ENCODE measurements at places on chromosomes 2 and 18. TPM values are rescaled to one million over a fixed set of nuclear protein-coding genes. Genes with fewer than 3 reads are reported as not detected.
A peak's percentile ranks its signal among the peaks of the same experiment; 100 is the strongest.

- H3K4me3 ChIP-seq, result no peak overlapping the region
- H3K4me1 ChIP-seq, result peaks cover 30% of the 10 kb centered on the region
- no peaks in the 10 kb centered on the region for H3K27me3 ChIP-seq
- no peak for DNase-seq
- H3K36me3 ChIP-seq, result peaks cover 2% of the 10 kb centered on the region
Measured at GRCh38 chr2:41706286-41706685, 341.5 kb upstream of the PKDCC start.

DNA sequence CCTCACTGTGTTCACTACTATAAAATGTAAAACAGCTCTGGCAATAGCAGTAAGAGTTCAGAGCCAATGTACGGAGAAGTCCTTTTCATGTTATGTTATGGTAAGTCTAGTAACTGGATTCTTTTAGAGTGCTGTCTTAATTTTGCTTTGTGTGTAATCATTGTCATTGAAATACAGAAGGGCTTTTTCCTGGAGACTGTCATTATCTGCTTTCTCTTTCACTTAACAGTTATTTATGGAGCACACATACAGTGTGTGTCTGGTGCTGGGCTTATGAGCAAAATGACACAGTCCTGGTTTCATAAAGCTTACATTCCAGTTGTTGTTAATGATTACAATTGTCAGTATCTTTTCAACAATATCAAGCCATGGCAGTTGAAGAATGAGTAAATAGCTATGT lies 95.5 kb downstream of the CCDC102B start:
- DNase-seq, result no peak
- H3K4me3 ChIP-seq, result no peak overlapping the region
- H3K4me1 ChIP-seq, result no peaks in the 10 kb centered on the region
- H3K27ac ChIP-seq, result no peak overlapping the region
- no peaks in the 10 kb centered on the region for H3K36me3 ChIP-seq
- no peaks in the 10 kb centered on the region for H3K27me3 ChIP-seq

- DNase-seq, result no peak
- peaks cover 32% of the 10 kb centered on the region for H3K36me3 ChIP-seq
- no peak overlapping the region for H3K27ac ChIP-seq
- H3K27me3 ChIP-seq, result no peaks in the 10 kb centered on the region
Measured at GRCh38 chr18:70028734-70029133, 81.1 kb upstream of the CD226 start.

- no peaks in the 10 kb centered on the region for H3K27me3 ChIP-seq
- H3K27ac ChIP-seq, result peak overlapping the region; percentile 90
- DNase-seq, result no peak
- peaks cover 12% of the 10 kb centered on the region for H3K36me3 ChIP-seq
Measured at GRCh38 chr2:16625201-16625729, 40.4 kb downstream of the CYRIA start.

- H3K27me3 ChIP-seq, result peaks cover 19% of the 10 kb centered on the region
- DNase-seq, result no peak
- H3K36me3 ChIP-seq, result no peaks in the 10 kb centered on the region
Measured at GRCh38 chr18:59861963-59862819, 37.6 kb upstream of the PMAIP1 start.

DNA sequence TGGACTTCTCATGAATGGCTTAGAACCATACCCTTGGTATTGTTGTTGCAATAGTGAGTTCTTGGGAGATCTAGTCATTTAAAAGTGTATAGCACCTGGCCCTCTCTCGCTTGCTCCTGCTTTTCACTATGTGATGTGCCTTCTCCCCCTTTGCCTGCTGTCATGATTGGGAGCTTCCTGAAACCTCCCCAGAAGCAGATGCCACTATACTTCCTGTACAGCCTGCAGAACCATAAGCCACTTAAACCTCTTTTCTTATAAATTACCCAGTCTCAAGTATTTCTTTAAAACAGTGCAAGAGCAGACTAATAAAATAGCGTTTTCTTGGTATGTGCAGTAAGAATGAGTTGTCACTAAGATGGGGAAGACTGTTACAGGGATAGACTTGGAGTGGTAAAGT lies 31.6 kb downstream of the BAZ2B start:
- H3K27me3 ChIP-seq, result no peaks in the 10 kb centered on the region
- H3K27ac ChIP-seq, result no peak overlapping the region
- no peak for DNase-seq
- H3K4me1 ChIP-seq, result peaks cover 4% of the 10 kb centered on the region
- H3K36me3 ChIP-seq, result peaks cover 27% of the 10 kb centered on the region
- no peak overlapping the region for H3K4me3 ChIP-seq

DNA sequence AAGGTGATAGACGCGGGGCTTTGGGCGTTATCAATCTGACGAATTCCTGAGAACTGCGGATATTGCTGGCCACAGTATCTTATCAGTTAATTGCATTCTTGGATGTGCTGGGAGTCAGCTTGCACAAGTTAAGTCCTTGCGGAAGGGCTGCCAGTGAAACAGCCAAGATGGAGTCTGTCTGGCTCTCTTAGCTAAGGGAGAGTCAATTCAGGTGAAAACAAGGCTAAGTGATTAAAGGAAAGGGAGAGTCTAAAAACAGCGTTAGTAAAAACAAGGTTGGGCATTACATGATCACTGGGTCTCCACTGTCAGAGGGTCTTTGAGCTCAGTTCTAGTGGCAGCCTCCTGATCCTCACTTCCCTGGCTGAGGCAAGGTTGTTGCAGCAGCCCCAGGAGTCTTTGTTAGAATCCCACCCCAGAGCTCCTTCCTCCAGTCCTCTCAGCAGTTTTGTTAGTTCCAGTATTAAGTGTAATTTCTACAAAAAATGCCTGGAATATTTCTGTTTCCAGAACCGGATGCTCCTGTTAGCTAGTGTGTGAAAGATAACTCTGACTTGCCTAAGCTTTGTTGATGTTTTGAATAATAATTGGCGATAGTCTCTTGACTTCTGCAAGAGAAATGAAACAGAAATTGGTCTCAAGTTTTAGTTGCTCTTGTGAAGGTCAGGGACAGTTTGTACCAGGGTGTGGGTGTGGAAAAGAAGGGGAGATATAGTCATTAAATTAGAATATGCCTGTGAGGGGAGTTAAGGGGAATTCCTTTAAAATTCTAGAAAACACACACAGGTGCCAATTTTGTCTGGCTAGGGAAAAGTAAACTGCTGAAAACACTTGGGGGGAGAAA lies 10.6 kb downstream of the CFLAR start:
- H3K27ac ChIP-seq, result no peak overlapping the region
- peaks cover 17% of the 10 kb centered on the region for H3K4me1 ChIP-seq
- peaks cover 10% of the 10 kb centered on the region for H3K27me3 ChIP-seq
- H3K36me3 ChIP-seq, result no peaks in the 10 kb centered on the region
- DNase-seq, result no peak
- H3K4me3 ChIP-seq, result no peak overlapping the region

- no peaks in the 10 kb centered on the region for H3K36me3 ChIP-seq
- no peak for DNase-seq
- no peaks in the 10 kb centered on the region for H3K27me3 ChIP-seq
- peaks cover 16% of the 10 kb centered on the region for H3K4me1 ChIP-seq
- no peak overlapping the region for H3K4me3 ChIP-seq
Measured at GRCh38 chr2:156907806-156908205, 349.7 kb upstream of the GALNT5 start.

DNA sequence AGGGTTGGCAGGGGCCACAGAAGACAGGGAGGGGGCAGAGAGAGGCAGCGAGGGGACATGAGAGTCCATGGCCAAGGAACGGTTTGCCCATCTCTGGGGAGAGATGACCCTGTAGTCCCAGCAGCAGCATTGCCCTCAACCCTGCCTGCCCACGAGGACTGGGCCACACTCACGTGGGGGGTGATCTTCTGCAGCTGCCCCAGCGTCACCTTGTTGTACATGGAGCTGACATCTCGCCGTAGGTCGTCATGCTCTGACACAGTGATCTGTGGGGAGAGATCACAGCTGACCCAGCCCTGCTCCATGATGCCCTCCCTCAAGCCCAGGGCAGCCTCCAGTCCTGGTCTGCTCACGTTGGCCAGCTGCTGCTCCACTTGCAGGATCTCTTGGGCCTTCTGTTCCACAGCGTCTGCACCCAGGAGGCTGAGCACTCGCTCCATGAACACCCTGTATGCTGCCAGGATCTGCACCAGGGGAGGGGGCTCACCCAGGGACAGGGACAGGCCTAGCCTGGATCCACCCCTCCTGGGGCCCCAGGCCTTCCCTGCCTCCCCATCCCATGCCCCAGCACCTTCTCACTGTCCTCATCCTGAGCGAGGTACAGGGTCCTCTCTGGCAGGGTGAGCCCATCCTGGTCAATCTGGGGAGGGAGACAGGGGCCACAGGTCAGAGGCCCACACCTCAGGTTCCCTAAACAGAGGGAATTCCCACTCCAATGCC lies 2.8 kb downstream of the ECEL1 start:
- peak overlapping the region; percentile 78 for H3K4me3 ChIP-seq
- peaks cover 60% of the 10 kb centered on the region for H3K27me3 ChIP-seq
- no peak for DNase-seq

DNA sequence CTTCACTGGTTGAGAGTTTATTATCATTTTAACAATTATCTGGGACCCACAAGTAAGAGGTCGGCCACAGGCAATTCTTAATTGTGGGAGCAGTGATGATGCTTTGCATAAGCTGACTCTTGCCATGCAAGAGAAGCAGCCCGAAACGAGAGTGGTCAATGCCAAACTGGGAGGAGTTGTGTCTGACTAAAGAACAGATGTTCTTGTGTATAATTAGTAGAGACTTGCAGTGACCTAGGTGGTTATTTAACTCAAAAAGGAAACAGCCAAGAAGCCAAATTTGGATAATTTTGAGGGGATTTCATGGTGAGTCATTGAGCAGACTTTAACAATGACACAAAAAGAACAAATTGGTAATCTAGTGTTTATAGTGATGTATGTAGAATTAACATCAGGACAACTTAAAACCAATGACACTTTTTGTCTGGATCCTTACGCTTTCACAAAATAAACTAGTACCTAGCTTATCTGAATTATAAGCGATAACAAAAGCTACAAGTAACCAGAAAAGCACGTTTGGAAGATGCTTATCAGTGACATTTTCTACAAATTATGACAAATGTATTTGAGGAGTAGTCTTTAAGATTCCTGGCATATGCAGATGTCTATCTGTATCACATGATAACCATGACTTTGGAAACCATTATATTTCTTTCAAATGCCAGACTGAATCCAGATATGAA lies 184.7 kb upstream of the DLGAP1 start:
- peak overlapping the region; percentile 14 for H3K4me3 ChIP-seq
- H3K27me3 ChIP-seq, result no peaks in the 10 kb centered on the region
- H3K27ac ChIP-seq, result no peak overlapping the region
- DNase-seq, result no peak
- H3K4me1 ChIP-seq, result peaks cover 35% of the 10 kb centered on the region
- no peaks in the 10 kb centered on the region for H3K36me3 ChIP-seq

DNA sequence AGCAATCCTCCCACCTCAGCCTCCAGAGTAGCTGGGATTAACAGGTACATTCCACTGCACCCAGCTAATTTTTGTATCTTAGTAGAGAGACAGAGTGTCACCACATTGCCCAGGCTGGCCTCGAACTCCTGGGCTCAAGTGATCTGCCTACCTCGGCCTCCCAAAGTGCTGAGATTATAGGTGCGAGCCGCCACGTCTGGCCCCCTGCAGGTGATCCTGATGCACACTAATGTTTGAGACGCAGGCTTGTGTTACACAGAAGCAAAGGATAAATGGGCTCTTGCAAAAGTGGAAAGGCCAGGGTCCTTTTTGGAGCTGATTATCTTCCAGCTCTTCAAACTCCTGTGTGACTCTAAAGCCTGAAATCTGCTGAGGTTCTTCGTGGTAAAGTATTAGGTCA lies 84.2 kb downstream of the TGFA start:
- DNase-seq, result no peak
- H3K27ac ChIP-seq, result no peak overlapping the region
- no peaks in the 10 kb centered on the region for H3K36me3 ChIP-seq
- no peaks in the 10 kb centered on the region for H3K27me3 ChIP-seq
- H3K4me3 ChIP-seq, result no peak overlapping the region

- H3K4me1 ChIP-seq, result peaks cover 3% of the 10 kb centered on the region
- H3K27me3 ChIP-seq, result no peaks in the 10 kb centered on the region
Measured at GRCh38 chr2:164898475-164898874, 56.9 kb downstream of the SLC38A11 start.

GRCh38 chr18:76367168-76368125 lies 127.6 kb downstream of the ZNF516 start:
- H3K4me1 ChIP-seq, result peaks cover 19% of the 10 kb centered on the region
- peaks cover 35% of the 10 kb centered on the region for H3K36me3 ChIP-seq
- H3K27ac ChIP-seq, result no peak overlapping the region
- H3K4me3 ChIP-seq, result no peak overlapping the region
- no peaks in the 10 kb centered on the region for H3K27me3 ChIP-seq
- no peak for DNase-seq

The MAP2 gene
- total RNA-seq, result 123 TPM

The GPR45 gene
- 0.30 TPM for total RNA-seq

The CD8B gene
- not detected for total RNA-seq

The ING5 gene
- total RNA-seq, result 61.9 TPM
